Activated T-helper 17 cell treated with anti-CD3 and anti-CD28 coated beads, Interleukin-2, amount 50 U/mL, for 72 hours (primary cell): ENCODE measurements at places on chromosomes 11 and 22.

- ATAC-seq, result peak; percentile 97
Observed at GRCh38 chr22:45284705-45285262, at the start of gene UPK3A. Gene UPK3A, plus strand, starts transcription at chr22:45284949. Its CDS starts 65 bp downstream, at chr22:45285014.

- no peak for ATAC-seq
Observed at GRCh38 chr11:3214420-3214699, 4.3 kb downstream of the MRGPRG start.

- no peak for ATAC-seq
Observed at GRCh38 chr11:17521106-17521900, 22.9 kb downstream of the USH1C start.

- no peak for ATAC-seq
Observed at GRCh38 chr11:61579676-61580270, 1.1 kb downstream of the SYT7 start.

- ATAC-seq, result no peak
Observed at GRCh38 chr11:40230821-40231220, 1228.6 kb downstream of the LRRC4C start.

- no peak for ATAC-seq
Observed at GRCh38 chr11:130312046-130312445, 2.7 kb downstream of the ZBTB44 start.

- no peak for ATAC-seq
Observed at GRCh38 chr11:111652184-111652583, 49.9 kb downstream of the SIK2 start.
